ENCODE measurements at places on chromosomes 2 and 18. TPM values are rescaled to one million over a fixed set of nuclear protein-coding genes. Genes with fewer than 3 reads are reported as not detected.

The FLACC1 gene
- 1.1 TPM for total RNA-seq

The KCNE4 gene
- not detected for total RNA-seq

- no peak for DNase-seq
Measured at GRCh38 chr2:78707776-78708386, 317.6 kb upstream of the REG3G start.

The ALK gene
- not detected for total RNA-seq

The RELCH gene
- total RNA-seq = 32.6 TPM

DNA sequence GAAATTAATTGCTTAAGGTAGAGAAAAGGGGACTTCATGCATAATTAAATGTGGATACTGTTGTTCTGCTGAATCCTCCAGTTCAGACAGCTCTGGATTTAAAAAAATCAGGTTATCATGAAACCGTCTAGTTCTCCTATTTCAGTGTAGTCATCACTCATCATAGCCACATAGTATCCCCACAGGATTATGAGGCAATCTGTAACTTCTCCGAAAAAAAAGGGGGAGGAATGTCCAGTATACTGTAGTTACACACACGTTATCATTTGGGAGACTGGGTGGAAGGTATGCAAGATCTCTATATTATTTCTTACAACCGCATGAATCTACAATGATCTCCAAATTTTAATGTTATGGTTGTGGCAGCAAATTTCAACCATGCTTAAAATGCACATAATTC, 114.0 kb downstream of the HIBCH start:
- DNase-seq = no peak

GRCh38 chr2:230684270-230685168, 28.1 kb upstream of the CAB39 start:
- DNase-seq = no peak

- DNase-seq = no peak
Measured at GRCh38 chr18:66838340-66838987, 234.6 kb upstream of the CDH19 start.

The DCDC2C gene
- total RNA-seq = not detected

The MPPE1 gene
- 47.4 TPM for total RNA-seq

The LOXL3 gene
- 2.0 TPM for total RNA-seq

DNA sequence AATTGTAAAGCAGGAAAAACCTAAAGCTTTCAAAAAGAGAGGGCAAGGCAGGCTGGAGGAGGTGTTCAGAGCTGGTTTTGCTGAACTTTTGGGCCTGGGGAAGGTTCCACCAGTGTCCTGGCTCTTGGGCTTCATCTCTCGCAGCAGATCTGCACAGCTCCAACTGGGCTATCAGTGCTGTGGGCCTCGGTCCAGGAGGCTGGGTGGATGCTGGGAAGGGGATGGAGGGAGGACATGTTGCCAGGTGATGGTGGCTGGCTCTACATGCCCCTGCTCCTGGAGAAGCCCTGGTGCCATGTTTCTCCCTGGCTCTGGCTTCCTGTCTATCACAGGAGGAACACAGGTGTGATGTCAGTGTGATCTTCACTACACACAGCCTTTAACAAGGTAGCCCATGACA, 187.1 kb downstream of the SH3RF3 start:
- DNase-seq = no peak

DNA sequence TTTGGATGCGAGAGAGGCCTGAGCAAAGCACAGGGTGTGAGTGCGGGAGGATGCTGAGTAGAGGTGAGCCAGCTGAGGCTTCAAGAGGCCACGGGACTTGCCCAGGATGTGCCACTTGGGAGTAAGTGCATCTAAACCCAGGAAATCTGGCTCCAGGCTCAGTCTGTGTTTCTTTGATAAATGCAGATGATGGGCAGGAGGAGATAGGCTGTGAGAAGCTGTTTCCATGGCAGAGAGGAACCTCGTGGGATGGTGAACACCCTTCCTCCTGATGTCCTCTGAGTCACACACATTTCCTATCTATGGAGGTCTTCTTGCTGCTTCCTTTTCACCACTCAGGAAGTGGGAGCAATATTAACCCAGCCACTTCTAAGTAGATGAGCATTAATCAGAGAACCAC, 38.4 kb upstream of the CELF4 start:
- DNase-seq = no peak

DNA sequence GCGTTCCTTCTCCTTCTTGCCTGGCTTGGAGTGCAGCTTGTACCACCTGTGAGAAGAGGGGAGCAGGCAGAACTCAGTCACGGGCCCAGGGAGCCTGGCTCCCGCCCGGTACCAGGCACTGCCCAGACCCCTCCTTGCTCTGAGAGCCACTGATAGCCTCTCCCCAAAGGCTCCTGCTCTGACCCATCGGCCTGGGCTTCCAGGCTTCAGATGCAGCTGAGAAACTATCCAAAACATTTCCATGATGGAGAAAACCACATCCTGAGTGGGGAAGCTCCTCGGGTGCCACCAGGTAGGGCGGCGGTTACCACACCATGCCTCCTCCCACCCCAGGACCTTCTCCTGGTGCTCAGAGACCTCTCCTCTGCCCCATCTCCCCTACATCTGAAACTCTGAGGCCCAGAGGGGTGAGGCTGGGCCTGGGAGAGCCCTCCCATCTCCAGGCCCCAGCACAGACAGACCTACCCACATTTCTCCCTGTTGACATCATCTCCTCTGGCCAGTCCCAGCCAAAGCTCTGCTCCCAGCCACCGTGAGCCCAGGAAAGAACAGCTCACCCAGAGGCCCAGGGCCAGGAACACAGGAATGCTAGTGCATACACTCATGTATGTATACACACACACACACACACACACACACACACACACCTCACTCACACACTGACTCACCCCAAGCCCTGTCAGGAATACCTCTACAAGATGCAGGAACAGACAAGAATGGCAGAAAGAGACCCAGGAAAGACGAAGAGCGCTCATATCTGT, 17.9 kb upstream of the SFXN5 start:
- DNase-seq = no peak

GRCh38 chr2:48715042-48715899, 40.3 kb downstream of the LHCGR start:
- DNase-seq = no peak

- DNase-seq = no peak
Measured at GRCh38 chr18:55386545-55386944, 201.4 kb downstream of the TCF4 start.

GRCh38 chr18:12516049-12516630, 108.4 kb downstream of the PRELID3A start:
- no peak for DNase-seq

GRCh38 chr2:209512971-209513370, 89.1 kb downstream of the MAP2 start:
- DNase-seq = no peak

The G6PC2 gene
- total RNA-seq = not detected

DNA sequence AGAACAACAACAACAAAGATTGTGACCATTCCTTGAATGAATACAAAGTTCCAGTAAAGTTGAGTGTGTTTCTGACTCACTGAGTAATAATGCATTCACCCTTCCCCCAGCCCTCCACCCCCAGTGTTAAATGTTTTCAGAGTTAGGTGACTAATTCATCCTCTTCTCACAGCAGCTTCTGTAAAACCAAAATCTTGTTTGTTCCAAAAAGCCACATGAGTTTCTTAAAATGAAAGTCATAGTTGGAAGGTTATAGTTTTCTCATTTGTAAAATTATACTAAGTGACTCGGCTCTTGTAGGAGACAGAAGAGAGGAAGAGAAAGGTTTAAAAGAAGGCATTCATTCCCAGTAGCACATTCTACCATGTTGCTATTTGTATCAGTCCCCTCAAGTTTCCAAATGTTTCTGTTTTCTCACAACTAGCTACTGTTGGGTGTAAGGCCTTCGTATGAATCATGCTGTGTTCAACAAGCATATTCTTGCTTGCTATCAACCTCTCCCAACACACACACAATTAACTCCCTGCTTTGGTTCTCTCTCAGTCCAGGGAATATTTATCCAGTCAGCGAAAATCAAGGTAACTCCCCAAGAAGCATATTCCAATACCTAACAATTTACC, 75.3 kb downstream of the MBD2 start:
- DNase-seq = peak; percentile 31

DNA sequence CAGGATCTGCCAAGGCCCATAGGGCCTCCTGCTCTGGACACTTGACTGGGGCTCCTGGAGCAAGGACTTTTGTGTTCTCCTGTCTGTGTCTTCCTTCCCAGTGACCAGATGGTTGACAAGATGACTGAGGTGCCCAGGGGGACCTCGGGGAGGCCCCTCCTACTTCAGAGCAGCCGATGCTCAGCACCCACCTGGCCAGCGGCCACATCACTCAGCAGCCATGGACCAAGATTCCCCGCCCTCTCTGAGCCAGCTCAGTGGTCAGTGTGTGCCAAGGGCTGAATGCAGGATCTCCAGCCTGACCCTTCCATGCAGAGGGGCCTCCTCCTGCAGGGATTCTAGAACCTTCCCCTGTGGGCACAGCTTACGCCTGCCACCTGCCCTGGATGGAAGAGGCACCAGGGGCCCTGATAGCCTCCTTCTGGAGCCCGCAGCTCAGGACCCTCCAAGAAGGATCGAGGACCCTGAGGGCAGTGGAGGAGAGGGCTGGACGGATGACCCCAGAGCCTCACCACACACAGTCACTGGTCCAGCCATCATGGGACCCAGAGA, 87.4 kb upstream of the GPC1 start:
- DNase-seq = no peak

The FN1 gene
- 2.7 TPM for total RNA-seq

GRCh38 chr2:195741191-195741590, 84.2 kb downstream of the SLC39A10 start:
- DNase-seq = no peak

- DNase-seq = no peak
Measured at GRCh38 chr2:20382965-20383810, 32.5 kb upstream of the PUM2 start.

The NT5DC4 gene
- total RNA-seq = not detected

The TUBB8B gene
- not detected for total RNA-seq

- no peak for DNase-seq
Measured at GRCh38 chr18:35500113-35500512, 2.4 kb upstream of the INO80C start.

DNA sequence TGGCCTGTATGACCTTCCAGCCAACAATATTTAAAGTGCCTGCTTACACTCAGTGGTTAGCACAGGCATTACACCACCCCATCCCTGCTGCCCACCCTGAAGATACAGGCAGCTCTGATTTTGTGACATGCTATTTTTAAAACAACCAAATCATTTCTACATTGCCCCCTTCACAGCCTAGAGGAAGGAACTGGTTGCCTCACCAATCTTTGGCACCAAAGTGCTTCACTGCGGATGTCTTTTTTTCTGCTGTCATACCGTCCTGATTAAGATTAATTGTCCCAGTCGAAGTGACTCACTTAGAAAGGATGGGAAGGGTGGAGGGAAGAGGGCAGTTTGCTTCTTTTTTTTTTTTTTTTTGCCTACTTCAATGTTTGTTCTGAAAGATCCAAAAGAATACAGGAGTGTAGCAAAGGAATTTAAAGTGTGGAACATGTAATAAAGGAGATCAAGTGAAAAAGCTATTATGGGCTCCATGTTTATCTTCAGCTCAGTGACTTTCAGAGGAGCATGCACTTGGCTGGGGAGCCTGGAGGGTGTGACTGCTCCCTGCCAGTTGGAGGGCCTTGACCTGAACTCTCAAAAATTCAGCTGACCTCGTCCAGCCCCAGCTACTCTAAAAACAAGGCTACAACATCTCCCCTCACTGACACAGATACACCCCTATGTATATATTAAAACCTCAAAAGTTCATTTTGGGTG, 501.1 kb upstream of the TNP1 start:
- DNase-seq = no peak

DNA sequence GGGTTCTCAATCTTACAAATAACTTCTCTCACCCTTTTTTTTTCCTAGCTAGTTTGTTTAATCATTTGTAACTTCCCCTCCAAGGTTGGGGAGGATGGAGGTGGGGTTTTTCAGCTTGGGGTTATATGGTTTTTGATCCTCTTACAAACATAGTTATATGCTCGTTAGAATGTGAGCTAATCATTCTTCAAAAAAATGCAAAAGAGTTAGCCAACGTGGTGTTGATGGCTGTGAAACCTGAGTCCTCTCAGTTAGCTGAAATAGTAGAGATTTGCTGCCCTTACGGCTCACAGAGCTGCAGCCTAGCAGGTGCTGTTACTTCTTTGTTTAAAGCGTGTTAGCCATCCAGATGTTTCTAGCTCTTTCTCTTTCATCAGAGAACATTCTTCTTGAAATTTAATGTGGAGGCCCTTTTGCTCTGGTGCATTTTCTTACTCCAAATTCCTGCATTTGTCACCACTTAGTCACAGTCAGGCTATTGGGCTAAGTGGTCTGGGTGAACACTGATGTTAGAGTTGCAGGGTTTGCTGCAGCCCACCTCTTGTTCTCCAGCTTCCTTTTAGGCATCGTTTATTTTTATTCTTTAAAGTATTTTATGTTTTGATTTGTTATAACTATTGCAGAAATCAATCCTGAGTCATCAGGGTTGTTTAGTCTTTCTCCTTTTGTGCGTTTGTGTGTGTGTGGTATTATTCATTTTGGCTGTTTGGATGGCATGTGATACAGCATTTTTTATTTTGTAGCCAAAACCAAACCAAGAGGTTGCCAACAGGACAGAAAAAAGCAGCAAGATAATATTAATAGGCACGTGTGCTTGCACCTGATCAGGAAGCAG, 41.1 kb downstream of the LIMS1 start:
- DNase-seq = no peak

The ALPP gene
- total RNA-seq = not detected

DNA sequence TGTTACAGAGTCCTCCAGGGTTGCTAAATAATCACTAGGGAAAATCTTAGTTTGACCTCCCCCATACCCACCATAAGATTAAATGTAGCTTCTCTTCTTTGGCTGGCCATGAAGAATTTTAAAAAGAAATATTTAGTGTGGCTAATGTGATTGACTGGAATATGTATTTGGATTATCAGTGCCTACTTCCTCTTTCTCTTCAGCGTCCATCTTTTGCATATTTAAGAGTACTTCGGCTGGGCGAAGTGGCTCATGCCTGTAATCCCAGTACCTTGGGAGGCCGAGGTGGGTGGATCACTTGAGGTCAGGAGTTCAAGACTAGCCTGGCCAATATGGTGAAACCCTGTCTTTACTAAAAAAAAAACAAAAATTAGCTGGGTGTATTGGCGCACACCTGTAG, 28.8 kb downstream of the ADAM23 start:
- no peak for DNase-seq

- no peak for DNase-seq
Measured at GRCh38 chr18:6537475-6537874, 122.8 kb upstream of the L3MBTL4 start.

The RGPD4 gene
- total RNA-seq = not detected

DNA sequence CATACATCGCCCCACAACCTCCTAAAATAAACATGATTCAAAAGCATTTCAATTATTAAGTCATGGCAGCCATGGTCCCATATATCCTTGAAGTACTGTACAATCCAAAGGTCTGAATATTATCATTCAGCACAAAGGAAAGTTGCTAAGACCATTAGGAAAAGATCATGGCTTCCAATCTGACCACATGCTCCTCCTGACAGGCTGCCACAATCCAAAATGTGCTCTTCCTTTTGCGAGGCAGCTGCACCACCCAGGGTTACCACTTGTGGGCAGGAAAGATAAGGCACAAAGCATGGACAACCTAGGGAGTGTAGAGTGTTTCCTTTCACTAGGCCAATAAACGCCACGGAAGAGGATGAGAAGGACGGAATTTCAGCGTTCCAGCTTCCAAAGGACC, 5.4 kb downstream of the BOLA3 start:
- no peak for DNase-seq

- DNase-seq = no peak
Measured at GRCh38 chr2:99808361-99809200, 318.8 kb upstream of the REV1 start.
